ENCODE measurements at places on chromosomes 12 and 14.

- no peak for DNase-seq
These were observed 80.3 kb downstream of the SLC8A3 start for GRCh38 chr14:70108419-70108818.

- no peak for DNase-seq
These were observed 453.1 kb downstream of the TMEM121 start for GRCh38 chr14:105979446-105979845.

GRCh38 chr12:40469736-40470135 lies 222.5 kb upstream of the CNTN1 start:
- DNase-seq = no peak

GRCh38 chr12:79086541-79087296 lies 222.1 kb downstream of the SYT1 start:
- no peak for DNase-seq

DNA sequence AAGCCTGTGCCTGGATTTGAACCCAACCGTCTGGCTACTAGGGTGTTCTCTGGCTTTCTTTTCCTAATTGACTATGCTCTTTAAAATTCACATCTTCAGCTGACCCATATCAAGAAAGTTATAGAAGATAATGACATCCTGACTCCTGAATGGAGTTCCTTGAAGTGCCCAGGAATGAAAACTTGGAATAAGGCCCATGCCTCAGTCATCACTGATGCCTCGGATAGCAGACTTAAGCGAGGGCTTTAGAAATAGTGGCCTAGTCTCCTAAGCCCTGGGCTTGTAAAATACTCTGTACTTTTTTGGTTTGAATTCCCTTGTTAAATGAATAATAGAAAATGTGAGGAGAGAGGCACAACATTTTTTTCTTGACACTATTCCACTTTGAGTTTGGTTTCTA lies 39.0 kb downstream of the CHST11 start:
- DNase-seq = no peak

DNA sequence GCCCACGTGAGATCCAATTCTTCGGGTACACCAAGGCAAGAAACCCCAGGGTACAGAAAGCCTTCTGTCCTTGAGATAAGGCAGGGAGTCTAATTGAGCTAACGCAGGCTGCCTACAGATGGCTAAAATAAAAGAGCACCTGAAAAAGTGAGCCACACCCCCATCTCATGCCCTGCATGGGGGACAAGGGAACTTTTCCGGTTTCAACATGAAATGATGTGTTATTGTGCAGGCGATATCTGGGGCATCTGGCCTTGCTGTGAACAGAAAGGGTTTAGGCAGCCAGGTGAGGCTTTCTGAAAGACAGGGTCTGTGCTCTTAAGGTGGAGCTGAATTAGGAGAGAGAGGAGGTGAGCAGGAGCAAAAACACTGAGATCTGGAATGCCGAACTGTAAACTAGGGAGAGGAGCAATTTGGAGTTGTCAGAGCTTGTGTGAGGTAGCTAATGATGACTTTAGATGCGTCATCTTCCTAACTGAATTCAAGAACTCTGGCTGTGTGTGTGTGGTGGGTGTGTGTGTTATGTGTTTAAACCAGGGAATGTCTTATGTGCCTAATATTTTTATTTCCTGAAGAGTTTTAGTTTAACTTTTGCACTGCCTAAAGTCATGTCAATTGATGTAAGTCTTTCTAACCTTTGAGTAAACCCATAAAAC lies 20.1 kb upstream of the LDHB start:
- no peak for DNase-seq

- DNase-seq = no peak
These were observed 4.8 kb downstream of the HIP1R start for GRCh38 chr12:122839907-122840554.

DNA sequence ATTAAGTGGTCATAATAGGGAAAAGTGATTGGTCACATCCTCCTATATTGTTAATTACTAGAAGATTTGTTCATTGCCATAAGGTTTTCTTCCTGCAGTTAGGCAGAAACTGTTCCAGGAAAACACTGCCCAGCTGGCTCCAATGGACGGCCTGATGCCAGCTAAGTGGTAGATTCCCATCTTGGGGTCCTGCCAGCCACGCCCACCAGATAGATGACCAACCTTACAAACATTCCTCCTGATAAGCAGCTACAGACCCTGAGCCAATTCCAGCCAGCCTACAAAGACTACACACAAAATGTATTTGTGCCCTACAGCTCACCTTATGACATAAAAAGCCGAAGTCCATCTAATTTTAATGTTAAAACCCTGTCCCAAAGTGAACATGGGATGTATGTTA lies 685.9 kb upstream of the USP15 start:
- no peak for DNase-seq

DNA sequence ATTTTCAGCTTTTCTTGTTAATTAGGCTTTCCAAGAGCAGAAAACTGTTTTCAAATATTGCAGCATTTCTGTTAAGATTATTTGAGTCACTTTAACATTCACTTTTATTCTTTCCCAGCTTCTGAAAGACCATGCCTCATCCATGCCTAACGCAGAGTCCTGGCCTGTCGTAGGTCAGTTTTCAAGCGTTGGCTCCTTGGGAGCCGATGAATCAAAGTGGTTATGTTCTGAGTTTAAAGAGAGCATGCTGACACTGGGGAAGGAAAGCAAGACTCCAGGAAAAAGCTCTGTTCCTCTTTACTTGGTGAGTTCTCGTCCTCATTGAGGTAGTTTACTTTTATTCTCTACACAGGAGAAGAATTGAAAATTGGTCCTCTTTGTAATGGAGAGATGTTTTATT lies 33.1 kb downstream of the TDP1 start:
- no peak for DNase-seq

- no peak for DNase-seq
These were observed 74.7 kb upstream of the EVL start for GRCh38 chr14:99990268-99991170.

- DNase-seq = no peak
These were observed 69.0 kb downstream of the CPSF2 start for GRCh38 chr14:92190768-92191167.

DNA sequence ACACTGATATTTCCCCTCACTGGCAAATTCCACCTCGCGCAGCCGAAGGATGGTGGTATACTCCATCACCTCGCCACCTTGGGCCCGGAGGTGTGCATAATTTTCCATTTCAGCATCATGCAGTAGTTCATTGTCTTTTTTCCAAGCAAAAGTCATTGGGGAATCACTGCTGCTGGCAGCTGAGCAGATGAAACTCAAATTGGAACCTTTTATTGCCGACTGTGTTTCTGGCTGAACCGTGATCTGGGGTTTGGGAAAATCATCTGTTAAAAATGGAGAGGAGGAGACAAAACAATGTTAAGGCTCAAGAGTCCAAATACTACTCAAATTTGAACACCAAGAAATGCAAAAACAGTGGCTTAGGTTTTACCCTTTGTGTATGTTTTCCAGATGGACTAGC lies 39.7 kb downstream of the LRIG3 start:
- no peak for DNase-seq

DNA sequence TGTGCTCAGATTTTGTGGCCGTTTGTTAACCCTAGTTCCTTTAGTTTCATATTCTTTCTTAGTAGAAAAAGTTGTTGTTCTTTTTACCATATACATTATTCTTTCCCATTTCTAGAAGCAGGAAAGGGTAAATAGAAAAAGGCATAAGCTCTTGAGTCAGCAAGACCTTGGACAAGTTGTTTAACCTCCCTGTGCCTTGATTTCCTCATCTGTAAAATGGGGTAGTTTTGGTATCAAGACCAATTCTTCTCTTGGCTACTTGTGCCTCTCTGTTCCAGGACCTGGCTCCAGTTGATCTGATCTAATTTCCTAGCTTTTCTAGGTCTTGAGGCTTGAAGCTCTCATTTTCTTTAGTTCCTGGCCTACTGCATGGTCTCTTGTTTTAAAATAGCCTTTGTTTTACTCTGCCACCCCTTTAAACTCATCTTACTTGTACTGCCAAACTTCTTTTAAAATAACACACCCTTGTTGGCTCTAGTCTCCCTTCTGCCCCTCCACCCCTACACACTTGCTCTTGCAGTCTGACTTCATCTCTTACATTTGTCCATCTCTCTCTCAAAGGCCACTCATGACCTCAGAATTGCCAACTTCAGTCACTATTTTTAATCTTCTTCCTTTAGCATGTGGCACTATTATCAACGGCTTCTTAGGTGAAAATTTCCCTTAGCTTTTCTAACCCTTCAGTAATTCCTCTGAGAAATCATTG lies 143.7 kb downstream of the TTLL5 start:
- no peak for DNase-seq

GRCh38 chr14:74834692-74835392 lies 41.1 kb downstream of the PROX2 start:
- DNase-seq = no peak

DNA sequence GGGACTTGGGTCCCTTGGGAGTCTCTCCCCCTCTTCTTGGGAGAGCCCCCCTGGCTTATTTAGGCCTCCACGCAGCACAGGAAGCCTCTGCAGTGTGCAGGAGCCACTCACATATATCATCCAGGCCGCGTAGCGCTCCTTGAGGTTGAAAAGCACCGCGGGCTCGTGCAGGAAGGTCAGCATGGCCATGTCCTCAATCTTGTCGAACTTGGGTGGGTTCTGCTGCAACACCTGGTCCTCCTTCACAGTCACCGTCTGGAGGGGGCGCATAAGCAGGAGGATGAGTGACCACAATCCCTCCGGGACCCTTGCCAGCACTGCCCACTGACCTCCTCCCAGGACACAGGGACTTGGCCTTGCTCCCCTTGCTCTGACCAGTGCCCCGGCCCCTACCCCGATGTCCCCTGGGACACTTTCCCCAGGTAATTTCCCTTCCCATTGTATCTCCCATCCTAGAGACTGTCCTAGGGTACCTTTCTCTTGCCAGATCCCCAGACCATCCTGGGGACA lies 2.5 kb downstream of the MYH6 start:
- DNase-seq = no peak

DNA sequence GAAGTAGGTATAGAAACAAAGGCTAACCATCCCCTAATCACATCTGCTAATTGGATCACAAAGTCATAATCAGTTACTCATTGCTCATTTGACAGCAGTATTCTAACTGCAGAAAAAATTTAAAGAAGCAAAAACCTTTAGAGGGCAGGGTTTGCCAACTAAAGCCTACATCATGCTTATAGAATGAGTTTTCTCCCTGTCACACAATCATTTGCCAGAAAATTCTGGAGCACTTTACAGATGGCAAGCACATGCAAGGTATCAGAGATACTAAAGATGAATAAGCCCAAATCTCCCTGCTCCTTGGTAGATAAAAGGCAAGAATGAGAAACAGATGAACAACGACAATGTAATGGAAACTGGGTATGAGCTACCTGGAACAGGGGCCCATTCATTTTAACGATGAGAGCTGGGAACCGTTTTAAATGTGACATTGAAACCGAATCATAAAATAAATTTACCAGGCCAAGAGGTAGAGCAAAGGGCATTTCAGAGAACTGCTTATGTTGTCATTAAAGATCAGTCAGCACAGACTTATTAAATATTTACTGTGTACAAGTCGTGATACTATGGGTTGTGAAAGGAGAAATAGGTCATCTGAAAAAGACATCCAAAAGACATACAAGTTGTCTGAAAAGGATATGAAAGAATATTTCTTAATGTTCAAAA lies 211.4 kb upstream of the ABCD2 start:
- DNase-seq = no peak

DNA sequence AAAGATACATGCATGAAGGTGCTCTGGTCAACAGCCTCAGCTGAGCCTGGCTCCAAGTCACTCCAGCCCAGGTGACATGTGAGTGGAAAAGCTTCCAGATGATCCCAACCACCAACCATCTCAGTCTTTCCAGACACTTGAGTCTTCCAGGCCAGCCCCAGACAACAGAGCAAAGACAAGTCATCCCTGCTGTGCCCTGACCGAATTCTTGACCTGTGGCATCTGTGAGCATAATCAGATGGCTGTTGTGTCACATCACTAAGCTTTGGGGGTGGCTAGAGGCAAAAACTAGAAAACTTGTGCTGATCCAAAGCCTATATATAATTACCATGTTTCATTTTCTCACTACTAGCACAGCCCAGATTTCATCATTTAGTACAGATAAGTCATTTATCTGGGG lies 50.8 kb upstream of the ISM2 start:
- no peak for DNase-seq

GRCh38 chr14:28163233-28163632 lies 603.4 kb upstream of the FOXG1 start:
- no peak for DNase-seq

- DNase-seq = no peak
These were observed 984.8 kb downstream of the VRK1 start for GRCh38 chr14:97781961-97782360.

- DNase-seq = no peak
These were observed 735 bp upstream of the MAPKAPK5 start for GRCh38 chr12:111841236-111841749.

GRCh38 chr12:45379261-45379660 lies 163.4 kb downstream of the ANO6 start:
- no peak for DNase-seq

DNA sequence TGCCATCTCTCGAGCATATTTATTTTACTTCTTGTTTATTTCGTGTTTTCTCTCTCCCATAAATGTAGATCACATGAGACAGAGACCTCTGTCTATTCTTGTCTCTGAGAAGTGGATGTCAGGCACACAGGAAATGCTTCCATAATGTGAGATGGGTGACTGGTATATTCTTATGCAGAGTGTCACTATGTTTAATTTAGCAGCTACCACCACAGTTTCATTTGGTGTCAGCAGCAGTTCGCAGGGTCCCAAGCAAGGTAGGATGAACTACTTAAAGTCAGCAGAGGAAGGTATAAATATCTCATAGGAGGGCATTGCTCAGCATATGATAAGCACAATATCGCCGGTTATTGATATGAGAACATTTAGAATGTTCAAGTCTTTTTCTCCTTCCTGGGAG lies 180.9 kb upstream of the CNTN1 start:
- DNase-seq = no peak

- no peak for DNase-seq
These were observed 169.4 kb downstream of the KIF26A start for GRCh38 chr14:104307627-104308401.

DNA sequence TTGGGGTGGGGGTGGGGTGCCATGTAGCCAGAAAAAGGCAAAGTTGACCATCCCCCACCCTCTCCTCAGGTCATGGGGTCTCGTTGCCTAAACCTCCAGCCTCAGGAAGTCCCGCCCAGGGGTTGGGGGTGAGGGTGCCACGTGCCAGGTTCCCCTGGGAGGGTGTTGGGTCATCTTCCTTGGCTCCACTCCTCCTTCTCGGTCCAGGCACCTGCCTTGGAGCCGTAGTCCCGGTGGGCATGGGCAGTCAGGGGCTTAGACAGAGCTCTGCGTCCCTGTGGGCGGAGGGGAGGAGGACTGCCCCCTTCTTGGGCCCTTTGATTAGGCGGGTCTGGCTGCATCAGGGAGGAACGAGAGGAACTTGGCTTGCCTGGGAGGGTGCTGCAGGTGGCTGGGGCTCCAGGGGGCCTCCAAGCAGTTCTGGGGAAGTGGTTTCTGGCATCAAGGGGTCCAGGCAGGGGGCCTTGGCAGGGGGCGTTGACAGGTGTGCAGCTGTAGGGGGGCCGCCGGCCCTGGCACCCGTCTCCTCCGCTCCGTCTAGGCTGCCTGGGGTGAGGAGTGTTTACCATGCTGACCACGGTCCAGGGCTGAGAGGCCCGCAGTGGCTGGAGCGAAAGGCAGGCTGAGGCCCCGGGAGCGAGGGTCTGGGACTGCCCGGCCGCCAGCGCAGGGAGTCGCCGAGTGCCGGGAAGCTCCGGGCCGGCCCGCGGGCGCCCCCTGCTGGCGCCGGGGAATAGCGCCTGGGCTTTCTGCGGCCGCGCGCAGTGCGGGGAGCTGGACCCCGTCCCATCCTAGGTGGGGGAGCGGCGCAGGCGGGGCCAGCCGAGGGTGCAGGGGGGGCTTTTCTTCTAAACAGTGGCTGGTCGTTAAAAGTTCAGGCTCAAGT lies 7.9 kb downstream of the SETD1B start:
- DNase-seq = peak; percentile 61

- no peak for DNase-seq
These were observed 29.6 kb downstream of the MAP3K9 start for GRCh38 chr14:70779667-70780066.

GRCh38 chr12:82675246-82675645 lies 11.5 kb upstream of the TMTC2 start:
- no peak for DNase-seq
